ENCODE measurements at places on chromosomes 6 and 20.

DNA sequence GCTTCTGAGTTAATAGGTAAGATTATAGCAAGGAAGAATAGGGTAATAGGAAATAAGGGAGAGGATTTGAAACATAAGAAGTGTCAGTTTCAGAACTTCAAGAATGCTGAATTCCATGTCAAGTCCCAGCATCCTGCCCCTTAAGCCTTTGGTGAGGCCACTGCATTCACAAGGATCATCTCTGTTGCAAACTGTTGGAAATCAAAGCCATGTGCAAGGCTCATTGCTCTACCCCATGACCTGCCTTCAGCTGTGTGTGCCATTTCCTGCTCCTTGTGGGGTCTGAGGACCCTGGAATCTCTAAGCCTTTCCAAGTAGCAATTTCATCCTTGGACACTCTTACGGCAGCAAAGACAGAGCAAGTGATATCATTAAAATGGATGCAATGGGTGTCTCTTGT lies 203.0 kb downstream of the CDC5L start:
- DNase-seq: no peak

DNA sequence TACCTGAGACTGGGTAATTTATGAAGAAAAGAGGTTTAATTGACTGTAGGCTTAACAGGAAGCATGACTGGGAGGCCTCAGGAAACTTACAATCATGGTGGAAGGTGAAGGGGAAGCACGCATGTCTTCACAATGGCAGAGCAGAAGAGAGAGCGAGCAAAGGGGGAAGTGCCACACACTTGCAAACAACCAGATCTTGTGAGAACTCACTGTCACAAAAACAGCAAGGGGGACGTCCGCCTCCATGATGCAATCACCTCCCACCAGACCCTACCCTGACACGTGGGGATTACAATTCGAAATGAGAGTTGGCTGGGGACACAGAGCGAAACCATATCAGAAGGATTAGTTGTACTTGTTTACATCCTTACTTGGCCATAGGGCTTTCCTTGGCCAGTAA lies 49.7 kb downstream of the FIG4 start:
- no peak for DNase-seq

GRCh38 chr6:6565488-6565887 lies 23.0 kb upstream of the LY86 start:
- DNase-seq: no peak

GRCh38 chr6:155219858-155220301 lies 43.9 kb upstream of the CLDN20 start:
- no peak for DNase-seq

- peak; percentile 50 for DNase-seq
Observed at GRCh38 chr6:139370283-139370998, 4.0 kb downstream of the CITED2 start.

GRCh38 chr6:39114388-39114703 lies 640 bp downstream of the SAYSD1 start:
- DNase-seq: no peak

GRCh38 chr6:74467533-74468215 lies 738.2 kb downstream of the COL12A1 start:
- DNase-seq: no peak

- no peak for DNase-seq
Observed at GRCh38 chr20:63108247-63108646, 101.5 kb upstream of the BHLHE23 start.

GRCh38 chr6:47651505-47651944 lies 46.9 kb upstream of the ADGRF4 start:
- no peak for DNase-seq

DNA sequence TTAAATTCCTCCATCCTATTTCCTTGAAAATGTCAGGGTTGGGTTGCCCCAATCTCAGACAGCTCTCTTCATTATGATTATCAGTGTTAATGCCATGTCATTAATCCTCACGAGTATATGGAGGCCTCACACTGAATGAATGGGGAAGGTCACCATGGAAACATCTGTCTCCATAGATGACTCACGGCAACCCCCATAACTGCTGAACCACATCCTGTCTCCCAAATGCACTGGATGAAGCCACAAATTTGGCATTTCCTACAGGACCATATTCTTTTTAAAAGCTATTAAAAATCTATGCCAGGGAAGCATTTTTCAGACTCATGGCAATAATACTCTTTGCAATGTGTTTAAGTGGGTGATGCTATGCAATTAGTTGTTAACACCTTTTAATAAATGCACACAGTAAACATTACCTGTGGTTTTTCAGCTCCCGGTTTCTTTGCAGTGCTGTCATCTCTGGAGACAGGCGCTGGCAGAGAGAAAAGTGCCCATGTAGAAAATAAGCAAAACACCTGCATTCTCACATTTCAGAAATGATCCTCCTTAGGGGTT lies 80.1 kb upstream of the PTPRK start:
- DNase-seq: no peak
